ENCODE measurements at places on chromosomes 5 and 9.

GRCh38 chr5:174807471-174807870, 83.1 kb downstream of the MSX2 start:
- no peak for DNase-seq

- no peak for DNase-seq
Measured at GRCh38 chr5:142059304-142059940, 46.6 kb upstream of the GNPDA1 start.

- DNase-seq: no peak
Measured at GRCh38 chr5:57302643-57303042, 128.8 kb downstream of the GPBP1 start.

GRCh38 chr5:124239572-124239971, 506.9 kb downstream of the ZNF608 start:
- DNase-seq: no peak

GRCh38 chr5:170639221-170639925, 135.6 kb downstream of the KCNIP1 start:
- no peak for DNase-seq

DNA sequence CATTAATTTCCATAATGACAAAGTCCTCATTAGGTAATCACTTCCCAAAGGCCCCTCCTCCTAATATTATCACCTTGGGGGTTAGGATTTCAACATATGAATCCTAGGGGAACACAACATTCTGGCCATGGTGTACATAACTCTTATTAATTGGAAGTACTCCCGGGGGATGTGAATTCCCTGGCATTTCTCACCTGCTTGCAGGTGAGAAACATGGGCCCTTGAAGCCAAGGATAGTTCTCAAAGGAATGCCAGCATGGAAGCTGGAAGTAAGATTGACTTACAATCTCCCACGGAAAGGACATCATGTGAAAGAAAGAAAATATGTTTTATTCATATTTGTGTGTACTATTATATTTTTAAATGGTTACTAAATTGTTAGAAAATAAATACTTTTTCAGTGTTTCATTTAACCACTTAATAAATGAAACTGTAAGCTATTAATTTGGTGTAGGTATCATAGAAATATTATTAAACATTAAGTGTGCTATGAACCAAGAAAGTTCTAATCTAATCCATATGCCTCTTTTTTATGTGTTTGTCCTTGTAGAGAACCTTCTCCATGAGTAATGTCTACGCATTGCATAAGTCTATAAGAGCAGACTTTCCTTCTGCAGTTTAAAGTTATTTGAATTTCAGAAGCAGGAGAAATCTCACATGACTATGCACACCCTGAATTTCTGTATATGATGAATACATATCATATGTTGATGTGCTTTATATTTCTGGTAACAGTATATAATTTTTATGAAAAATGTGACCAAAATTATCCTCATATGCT, 59.4 kb downstream of the ANXA1 start:
- DNase-seq: no peak

DNA sequence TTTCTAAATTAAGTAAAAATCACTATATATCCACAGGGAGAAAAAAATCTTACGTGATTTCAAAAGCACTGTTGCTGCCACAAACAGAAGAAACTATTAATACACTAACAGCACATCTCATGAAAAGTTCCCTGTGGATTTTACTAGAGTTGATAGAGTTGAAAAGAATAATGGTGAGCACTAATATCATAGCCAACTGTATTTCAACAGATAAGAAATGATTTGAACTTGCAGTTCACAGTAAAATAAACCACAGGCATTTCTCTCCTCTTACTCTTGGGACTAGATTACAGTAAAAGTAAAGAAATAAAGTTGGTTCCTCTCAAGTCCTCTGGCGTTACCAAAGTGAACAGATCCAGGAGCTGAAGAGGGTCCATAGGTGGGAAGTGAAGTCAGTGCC, 27.9 kb downstream of the AGTPBP1 start:
- no peak for DNase-seq

DNA sequence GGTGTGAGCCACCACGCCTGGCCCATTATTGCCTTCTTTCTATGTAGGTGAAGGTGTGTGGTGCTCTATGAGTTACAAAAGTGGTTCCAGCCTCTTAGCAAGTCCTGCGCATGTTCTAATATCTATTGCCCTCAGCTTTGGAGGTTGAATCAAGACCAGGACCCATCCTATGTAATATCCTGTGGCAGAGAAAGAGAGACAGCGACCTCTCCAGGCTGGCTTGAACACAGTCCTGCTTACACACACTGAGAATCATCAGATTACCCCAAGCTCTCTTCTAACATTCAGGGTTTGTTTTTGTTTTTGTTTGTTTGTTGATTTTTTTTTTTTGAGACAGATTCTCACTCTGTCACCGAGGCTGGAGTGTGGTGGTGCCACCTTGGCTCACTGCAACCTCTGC, 94.7 kb upstream of the OSMR start:
- DNase-seq: peak; percentile 43

DNA sequence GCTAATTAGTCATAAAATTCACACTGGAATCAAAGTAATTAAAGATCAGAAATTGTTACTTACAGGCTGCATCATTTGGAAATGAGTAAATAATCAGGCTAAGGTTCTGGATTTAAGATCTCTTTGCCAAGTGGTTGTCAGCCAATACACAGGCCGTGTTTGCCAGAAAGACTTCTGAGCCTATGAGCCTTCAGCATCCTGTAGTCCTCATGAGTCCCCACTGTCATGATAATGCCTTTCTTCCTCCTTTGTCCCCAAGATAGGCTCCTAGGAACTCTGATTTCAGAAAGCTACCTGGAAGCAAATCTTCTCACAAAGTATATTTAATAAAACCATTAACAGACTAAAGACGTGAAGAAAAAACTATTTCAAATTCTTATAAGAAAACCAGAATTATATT, 810.5 kb downstream of the DNAH5 start:
- no peak for DNase-seq

DNA sequence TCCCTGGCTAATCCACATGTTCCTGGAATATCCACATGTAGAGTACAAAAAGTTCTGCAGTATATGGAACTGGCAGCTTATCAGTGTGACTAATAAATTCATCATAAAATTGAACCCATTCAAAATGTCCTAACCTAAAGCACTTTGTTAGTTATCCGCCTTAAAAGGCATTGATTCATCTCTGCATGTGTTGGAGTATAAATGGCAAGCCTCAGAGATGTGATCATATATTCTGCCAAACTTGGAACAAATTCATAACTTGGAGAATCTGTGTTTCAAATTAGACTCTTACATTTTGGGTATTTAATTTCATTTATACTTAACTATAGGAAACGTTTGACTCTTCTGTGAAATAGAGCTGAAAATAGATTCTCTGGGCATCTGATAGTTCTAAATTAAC, 25.2 kb upstream of the NREP start:
- DNase-seq: no peak

- no peak for DNase-seq
Measured at GRCh38 chr5:170303549-170303948, 6.0 kb upstream of the LCP2 start.

GRCh38 chr5:10317825-10318682, 10.4 kb upstream of the CMBL start:
- no peak for DNase-seq

- no peak for DNase-seq
Measured at GRCh38 chr9:122232796-122233306, 4.1 kb upstream of the LHX6 start.

GRCh38 chr5:24161559-24161958, 483.2 kb downstream of the CDH10 start:
- no peak for DNase-seq

GRCh38 chr5:95935553-95936100, 26.0 kb downstream of the ELL2 start:
- no peak for DNase-seq

DNA sequence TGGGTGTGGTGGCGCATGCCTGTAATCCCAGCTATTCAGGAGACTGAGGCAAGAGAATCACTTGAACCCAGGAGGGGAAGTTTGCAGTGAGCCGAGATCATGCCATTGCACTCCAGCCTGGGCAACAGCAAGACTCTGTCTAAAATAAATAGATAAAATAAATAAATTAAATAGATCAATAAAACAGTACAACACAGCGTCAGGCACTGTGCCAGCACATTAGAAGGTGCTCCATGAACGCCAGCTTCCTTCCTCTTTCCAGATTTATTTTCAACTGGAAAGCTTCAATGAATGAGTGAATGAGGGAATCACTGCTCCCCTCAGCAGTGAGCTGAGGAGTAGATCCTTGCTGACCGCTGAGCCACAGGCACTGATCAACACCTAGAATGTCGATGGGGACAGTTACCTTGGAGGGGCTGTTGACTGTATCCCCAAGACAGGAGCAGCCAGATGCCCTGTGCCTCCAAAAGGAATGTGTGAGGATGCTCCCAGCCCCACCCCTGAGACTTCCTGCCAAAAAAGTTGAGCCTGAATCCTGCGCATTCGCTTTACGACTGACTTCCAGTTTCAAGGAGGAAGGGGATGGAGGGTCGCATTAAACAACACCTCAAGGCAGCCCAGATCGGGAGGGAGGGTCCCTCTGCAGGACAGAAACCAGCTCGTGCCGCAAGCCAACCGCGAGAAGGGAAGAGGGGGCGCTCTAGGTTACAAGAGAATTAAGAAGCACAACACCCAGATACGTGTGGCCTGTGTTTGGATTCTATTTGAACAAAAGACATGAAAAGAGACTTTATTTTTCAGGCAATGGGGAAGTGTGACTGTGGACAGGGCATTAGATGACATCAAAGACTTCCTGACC, 54.0 kb upstream of the CNOT6 start:
- DNase-seq: no peak

- peak; percentile 59 for DNase-seq
Measured at GRCh38 chr9:128825923-128826700, 3.5 kb downstream of the SPOUT1 start.

DNA sequence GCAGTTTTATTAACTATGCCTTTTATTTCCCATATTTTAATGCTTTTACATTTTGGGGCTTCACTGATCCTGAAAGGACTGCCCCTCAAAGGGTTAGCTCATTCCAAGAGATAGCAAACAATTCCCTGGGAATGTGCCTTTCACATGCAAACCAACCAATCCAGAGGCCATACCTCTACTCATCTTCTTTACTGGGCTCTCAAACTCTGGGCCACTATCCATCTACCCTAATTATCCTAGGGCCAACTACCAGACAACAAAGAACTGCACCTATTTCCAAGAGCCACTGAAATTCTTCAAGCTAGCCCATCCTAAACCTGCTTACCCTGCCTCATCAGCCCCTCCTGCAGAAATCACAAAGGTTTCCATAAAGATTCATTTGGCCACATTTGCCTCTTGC, 364.7 kb downstream of the CDH12 start:
- DNase-seq: no peak

- DNase-seq: no peak
Measured at GRCh38 chr5:74631081-74631953, 9.2 kb downstream of the ENC1 start.

GRCh38 chr5:89081360-89081759, 198.4 kb upstream of the MEF2C start:
- no peak for DNase-seq

- DNase-seq: no peak
Measured at GRCh38 chr5:7925961-7926695, 57.2 kb downstream of the MTRR start.

- no peak for DNase-seq
Measured at GRCh38 chr5:170625221-170626165, 121.7 kb downstream of the KCNIP1 start.

DNA sequence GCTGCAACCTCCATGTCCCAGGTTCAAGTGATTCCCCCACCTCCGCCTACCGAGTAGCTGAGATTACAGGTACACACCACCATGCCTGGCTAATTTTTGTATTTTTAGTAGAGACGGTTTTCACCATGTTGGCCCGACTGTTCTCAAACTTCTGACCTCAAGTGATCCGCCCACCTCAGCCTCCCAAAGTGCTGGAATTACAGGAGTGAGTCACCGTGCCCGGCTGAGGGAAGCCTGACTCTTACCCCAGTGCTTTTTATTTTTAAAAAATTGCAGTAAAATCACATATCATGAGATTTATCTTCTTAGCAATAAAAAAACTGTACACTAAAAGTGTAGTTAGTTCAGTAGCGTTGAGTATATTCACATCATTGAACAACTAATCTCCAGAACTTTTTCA, 105.3 kb downstream of the SLIT3 start:
- DNase-seq: no peak

- DNase-seq: peak; percentile 76
Measured at GRCh38 chr9:111621895-111622480, 9.1 kb upstream of the DNAJC25 start.

- DNase-seq: no peak
Measured at GRCh38 chr5:370311-370958, 48.9 kb downstream of the AHRR start.

DNA sequence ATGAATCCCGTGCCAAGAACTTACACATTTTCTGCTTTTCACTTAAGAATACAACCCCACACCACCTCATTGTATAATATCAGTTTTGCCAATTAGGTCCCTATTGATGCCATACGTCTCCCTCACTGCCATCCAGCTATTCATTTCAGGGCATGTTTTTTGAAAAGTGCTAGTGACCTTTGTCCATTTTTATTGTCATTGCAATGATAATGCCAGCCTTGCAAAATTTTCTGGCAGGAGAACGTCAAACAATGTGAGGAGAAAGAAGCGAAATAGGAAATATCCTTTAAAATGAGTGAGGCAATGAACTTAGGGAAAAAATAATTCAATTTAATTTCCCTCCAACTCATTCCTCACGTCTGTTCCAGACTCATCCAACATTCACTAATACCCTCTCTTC, 111.8 kb upstream of the CKMT2 start:
- DNase-seq: no peak

- DNase-seq: no peak
Measured at GRCh38 chr9:14908295-14909180, 1.7 kb downstream of the FREM1 start.

DNA sequence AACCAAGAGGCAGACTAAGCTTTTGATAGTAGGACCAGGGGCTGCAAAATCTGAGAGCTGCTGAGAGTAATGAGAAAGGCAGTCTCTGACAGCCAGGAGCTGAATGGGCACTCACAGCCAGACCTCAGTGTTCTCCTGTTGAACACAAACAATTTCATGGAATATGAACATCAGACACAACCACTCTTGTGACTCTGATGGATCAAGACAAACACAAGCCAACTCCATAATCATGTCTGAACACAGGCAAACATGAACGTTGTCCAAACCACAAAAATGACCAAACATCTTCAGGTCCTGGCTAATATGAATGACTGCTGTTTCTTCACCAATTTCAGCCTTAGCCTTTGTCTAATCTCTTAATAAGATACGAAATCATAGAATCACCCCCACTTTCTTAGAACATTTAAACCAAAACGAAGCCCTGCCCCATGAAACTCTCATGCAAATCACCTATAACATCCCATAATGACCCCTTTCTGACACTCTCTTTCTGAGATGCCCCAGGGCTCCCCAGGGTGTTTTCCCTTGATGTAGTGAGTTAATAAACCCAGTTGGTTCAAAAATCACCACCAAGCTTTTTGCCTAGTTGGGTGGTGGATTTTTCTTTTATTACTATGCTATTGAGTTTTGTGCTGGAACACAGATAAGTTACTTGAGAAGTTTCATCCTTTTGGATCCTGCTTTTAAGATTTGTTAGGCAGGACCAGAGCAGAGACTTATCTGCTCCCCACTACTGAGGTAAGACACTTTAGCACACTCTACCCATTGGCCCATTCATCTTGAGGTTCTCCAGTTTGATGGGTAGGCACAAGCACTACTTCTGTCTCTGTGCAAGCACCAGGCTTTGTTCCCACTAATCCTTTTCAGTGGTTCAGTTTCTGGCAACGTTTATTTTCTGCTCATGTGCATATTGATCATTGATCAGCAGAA, 5.9 kb upstream of the ERAP2 start:
- no peak for DNase-seq

- no peak for DNase-seq
Measured at GRCh38 chr5:116365006-116365496, 209.6 kb downstream of the SEMA6A start.

Measured in HuH-7 (cell line).